ENCODE measurements at places on chromosomes 5 and 9.

DNA sequence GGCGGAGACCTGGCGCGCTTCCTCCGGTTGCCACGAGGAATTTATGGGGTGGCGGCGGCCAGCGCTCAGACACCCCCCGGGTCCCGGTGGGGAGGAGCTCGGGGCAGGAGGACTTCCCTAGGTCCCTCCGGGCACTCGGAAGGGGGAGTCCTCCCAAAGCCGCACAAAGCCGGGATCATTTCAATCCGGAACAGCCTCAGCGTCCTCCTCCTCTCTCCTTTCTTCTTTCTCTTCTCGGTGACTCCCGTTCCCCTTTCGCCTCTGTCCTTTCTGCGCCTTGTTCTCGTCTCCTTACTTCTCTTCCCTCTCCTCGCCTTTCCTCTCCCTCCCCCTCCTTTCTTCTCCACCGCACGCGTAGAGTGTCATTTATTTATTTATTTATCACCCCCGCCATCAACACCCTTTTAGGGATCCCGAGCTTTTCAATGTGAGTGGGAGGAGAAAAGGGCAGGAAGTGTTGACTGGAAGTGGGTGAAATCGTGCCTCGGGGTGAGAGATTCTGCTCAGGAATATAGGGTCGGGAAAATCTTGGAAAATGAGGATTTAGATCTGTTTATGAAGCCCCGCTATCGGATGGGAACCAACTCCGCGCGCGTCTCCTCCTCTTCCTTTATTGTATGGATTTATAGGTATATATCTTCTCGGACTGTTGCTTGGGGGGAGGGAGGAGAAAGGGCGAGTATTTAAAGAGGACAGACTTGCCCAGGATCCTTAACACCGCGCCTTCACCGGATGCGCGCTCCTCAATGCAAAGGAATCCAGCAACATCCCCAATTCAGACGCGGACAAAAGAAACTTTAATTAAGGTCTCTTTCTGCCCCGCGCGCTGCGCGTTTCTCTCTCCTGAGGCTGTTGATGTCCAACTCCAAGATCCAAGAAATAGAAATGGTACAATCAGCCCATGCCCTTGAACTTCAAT is 2.0 kb upstream of the ZNF462 start:
- DNase-seq: peak; percentile 55

- no peak for DNase-seq
Measured at GRCh38 chr5:19519448-19519847, 468.6 kb downstream of the CDH18 start.

GRCh38 chr5:170254056-170254455 is 21.3 kb downstream of the C5orf58 start:
- DNase-seq: no peak

- no peak for DNase-seq
Measured at GRCh38 chr5:113488645-113489184, 462 bp upstream of the MCC start.

All from glutamatergic neuron (in vitro differentiated cells).